ENCODE measurements at places on chromosomes 5 and 9. TPM values are rescaled to one million over a fixed set of nuclear protein-coding genes. Genes with fewer than 3 reads are reported as not detected.

- peak overlapping the region; percentile 48 for H3K4me3 ChIP-seq
- peak overlapping the region; percentile 94 for H3K27ac ChIP-seq
- no peak for DNase-seq
- H3K4me1 ChIP-seq, result peaks cover 77% of the 10 kb centered on the region
- H3K27me3 ChIP-seq, result no peaks in the 10 kb centered on the region
These were observed 18.5 kb downstream of the GBGT1 start for GRCh38 chr9:133144904-133145851.

DNA sequence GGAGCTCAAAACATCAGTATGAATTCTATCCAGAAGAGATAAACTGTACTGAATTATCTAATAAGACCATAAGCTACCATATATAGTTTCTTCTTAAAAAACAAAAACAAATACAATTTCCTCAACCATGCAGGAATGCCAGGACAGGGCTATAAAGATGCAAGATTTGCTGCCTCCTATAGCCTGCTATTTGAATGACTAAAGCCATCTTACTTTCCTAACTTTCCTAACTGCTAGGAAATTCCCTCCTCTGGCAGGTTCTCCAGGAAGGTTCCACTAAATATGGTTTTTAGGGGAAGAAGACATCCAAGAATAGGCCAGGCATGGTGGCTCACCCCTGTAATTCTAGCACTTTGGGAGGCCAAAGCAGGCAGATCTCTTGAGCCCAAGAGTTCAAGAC lies 15.1 kb downstream of the KIF27 start:
- H3K36me3 ChIP-seq, result no peaks in the 10 kb centered on the region
- no peaks in the 10 kb centered on the region for H3K4me1 ChIP-seq
- no peak overlapping the region for H3K27ac ChIP-seq
- no peak overlapping the region for H3K4me3 ChIP-seq

GRCh38 chr9:15867334-15867733 lies 314.5 kb downstream of the CCDC171 start:
- no peaks in the 10 kb centered on the region for H3K36me3 ChIP-seq
- H3K4me1 ChIP-seq, result no peaks in the 10 kb centered on the region
- no peak for DNase-seq
- no peaks in the 10 kb centered on the region for H3K27me3 ChIP-seq
- H3K27ac ChIP-seq, result no peak overlapping the region

Gene PPP2R2B
- 1.6 TPM for total RNA-seq

Gene SGCD
- total RNA-seq, result 85.1 TPM

GRCh38 chr5:137500615-137501225 lies 1.6 kb upstream of the SPOCK1 start:
- DNase-seq, result no peak
- H3K27me3 ChIP-seq, result no peaks in the 10 kb centered on the region
- H3K4me3 ChIP-seq, result no peak overlapping the region
- H3K4me1 ChIP-seq, result peaks cover 5% of the 10 kb centered on the region

- DNase-seq, result no peak
- H3K36me3 ChIP-seq, result no peaks in the 10 kb centered on the region
- H3K4me3 ChIP-seq, result no peak overlapping the region
These were observed 195.5 kb downstream of the SEMA5A start for GRCh38 chr5:9350301-9350797.

DNA sequence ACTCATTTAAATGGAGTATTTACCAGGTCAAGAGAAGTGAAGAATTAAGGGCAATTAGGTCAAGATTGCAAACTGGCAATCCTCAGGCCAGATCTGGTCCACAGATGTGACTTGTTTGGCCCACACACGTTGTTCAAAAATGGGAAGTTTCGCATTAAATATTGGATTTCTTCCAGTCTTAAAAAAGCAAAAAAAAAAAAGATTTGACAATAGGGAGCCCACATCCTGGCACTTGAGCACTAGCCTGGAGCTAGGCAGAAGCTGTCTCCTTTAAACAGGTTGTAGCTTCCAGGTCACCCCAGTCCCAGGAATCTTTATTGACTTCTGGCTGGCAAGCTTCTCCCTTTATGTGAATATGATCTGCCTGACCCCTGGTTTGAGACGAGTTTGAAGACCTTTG lies 520.4 kb downstream of the RAB3C start:
- H3K4me3 ChIP-seq, result no peak overlapping the region
- H3K27me3 ChIP-seq, result no peaks in the 10 kb centered on the region
- H3K36me3 ChIP-seq, result no peaks in the 10 kb centered on the region

GRCh38 chr9:127723444-127723843 lies 7.6 kb downstream of the TTC16 start:
- DNase-seq, result no peak
- H3K27me3 ChIP-seq, result no peaks in the 10 kb centered on the region
- no peak overlapping the region for H3K27ac ChIP-seq
- H3K4me3 ChIP-seq, result no peak overlapping the region
- no peaks in the 10 kb centered on the region for H3K4me1 ChIP-seq
- no peaks in the 10 kb centered on the region for H3K36me3 ChIP-seq

DNA sequence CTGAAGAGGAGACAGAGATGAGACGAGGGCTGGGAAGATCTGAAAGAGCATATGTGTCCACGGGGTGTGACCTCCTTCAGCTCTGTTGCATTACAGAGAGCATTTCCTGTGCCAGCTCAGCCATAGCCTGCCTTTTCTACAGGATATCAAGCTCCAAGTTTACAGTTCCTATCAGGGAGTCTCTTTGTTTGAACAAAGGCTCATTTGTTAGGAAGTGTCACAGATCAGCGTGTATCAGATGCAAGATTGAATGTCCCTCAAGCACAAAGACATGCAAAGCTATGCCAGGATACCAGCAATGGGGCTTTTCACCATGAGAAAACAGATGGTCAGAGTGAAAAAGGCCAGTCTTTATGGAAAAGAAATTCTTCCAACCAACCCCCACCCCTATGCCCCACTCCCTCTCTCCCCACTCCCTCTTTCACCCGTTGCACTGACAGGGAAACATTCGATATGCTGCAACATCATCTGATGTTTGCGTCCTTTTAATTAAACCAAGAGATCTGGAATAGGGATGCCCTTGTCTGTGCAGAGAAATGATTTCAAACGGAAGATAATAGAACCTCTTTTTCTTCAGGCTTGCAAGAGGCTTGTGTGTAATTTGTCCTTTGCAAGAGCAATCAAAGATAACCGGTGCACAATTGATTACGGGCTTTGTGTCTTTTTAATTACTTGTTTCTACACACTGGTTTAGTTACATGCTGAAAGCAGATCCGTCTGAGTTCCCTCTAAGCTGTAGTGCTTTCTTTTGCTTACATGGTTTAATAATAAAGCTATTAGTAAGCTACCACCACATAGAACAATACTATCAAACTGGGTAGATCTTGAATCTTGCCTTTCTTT lies 263.1 kb upstream of the RGMB start:
- H3K4me3 ChIP-seq, result no peak overlapping the region
- H3K27ac ChIP-seq, result no peak overlapping the region
- no peaks in the 10 kb centered on the region for H3K36me3 ChIP-seq

Gene FIBCD1
- 4.6 TPM for total RNA-seq

DNA sequence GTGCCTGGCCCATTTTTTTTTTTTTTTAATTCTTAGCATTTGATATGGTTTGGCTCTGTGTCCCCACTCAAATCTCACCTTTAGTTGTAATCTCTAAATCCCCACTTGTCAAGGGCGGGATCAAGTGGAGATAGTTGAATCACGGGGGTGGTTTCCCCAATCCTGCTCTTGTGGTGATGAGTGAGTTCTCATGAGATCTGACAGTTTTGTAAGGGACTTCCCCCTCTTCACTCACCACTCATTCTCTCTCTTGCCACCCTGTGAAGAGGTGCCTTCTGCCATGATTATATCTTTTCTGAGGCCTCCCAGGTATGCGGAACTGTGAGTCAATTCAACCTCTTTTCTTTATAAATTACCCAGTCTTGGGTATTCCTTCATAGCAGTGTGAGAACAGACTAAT lies 27.2 kb downstream of the NDUFAF2 start:
- H3K4me3 ChIP-seq, result no peak overlapping the region
- no peak for DNase-seq
- no peak overlapping the region for H3K27ac ChIP-seq

DNA sequence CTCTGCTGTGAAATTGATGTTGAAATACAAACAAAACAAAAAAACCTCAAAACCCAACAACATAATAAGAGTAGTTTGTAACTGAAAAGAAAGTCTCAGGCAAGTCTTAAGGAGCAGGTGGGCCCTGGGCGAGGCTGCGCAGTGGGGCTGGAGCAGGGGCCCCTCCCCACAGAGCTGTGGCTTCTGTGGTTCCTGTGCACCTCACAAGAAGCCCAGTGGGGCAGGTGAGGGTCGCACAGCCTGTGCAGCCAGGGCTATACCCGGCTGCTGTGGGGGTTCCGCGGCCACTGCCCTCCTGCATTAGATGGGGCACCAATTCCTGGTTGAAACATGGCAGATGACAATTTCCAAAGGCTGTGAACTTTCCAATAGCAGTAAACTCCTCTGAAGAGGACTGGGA lies 75.3 kb downstream of the TRIO start:
- no peaks in the 10 kb centered on the region for H3K27me3 ChIP-seq
- peak overlapping the region; percentile 9 for H3K27ac ChIP-seq
- no peak for DNase-seq
- H3K4me1 ChIP-seq, result no peaks in the 10 kb centered on the region
- H3K4me3 ChIP-seq, result no peak overlapping the region

Gene INSL4
- not detected for total RNA-seq

Gene PCDHA11
- total RNA-seq, result 0.96 TPM

Gene ECM2
- total RNA-seq, result 7.3 TPM

- H3K27ac ChIP-seq, result no peak overlapping the region
- no peaks in the 10 kb centered on the region for H3K27me3 ChIP-seq
- H3K4me3 ChIP-seq, result no peak overlapping the region
- H3K36me3 ChIP-seq, result no peaks in the 10 kb centered on the region
- DNase-seq, result no peak
These were observed 15.0 kb upstream of the POU5F2 start for GRCh38 chr5:93756372-93756771.

DNA sequence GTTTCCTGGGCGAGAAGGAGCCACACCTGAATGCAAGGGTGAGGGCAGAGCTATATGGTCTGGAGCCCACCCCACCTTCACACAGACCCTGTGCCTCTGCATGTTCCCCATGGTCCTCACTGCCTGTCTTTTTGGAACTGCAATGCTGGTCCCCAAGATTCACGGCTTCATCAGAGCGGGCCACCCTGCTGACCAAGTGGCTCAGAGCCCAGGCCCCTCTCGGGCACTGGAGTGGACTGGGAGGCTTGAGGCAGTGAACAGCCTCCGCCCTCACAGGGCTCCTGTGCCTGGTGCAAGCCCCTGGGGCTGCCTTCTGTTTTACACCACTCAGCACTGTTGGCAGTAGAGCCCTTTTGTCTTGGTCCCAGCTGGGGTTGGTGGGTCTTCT lies 143.2 kb downstream of the CACNA1B start:
- no peaks in the 10 kb centered on the region for H3K27me3 ChIP-seq
- H3K27ac ChIP-seq, result no peak overlapping the region
- no peaks in the 10 kb centered on the region for H3K4me1 ChIP-seq
- H3K36me3 ChIP-seq, result no peaks in the 10 kb centered on the region
- peak; percentile 44 for DNase-seq
- no peak overlapping the region for H3K4me3 ChIP-seq
